Testis (tissue), 5 donors: ENCODE measurements at places on chromosomes 4 and X.
A peak's percentile ranks its signal among the peaks of the same experiment; 100 is the strongest.

DNA sequence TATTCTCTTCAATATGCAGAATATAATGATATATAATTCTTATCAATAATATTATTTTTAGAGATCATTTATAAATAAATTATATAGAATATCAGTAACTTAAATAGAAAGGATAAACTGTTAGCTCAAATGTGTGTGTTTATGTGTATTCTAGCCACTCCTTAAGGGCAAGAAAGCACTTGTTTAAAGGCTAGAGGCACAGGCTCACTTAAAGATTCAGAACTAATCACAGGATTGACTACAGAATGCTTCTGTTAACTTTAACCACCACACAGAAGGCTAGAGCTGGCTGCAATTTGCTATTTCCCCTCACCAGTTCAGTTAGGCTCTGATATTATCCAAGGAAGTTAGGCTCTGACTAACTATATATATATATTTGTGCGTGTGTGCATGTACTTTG is 69.6 kb downstream of the TBCK start:
- DNase-seq, result no peak

GRCh38 chr4:90982813-90983212 is 855.6 kb downstream of the CCSER1 start:
- no peak for DNase-seq

DNA sequence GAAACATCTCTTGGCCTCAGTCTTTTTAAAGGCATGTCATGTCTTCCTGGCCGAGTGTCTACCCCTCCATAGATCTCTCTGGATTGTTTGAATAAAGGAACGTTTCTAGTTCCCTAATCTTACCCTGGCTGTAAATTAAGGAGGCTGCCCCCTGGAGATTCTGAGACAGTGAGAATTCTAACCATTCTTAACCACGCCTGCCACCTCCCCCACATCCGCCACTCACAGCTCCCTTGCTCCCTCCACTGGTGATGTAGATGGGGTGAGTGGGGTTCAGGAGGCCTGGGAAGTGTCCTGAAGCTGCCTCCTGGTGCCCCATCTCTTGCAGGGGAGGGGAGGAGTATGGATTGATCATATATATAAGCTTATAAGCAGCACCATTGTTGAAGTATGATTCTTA is 48.0 kb upstream of the TRIM2 start:
- no peak for DNase-seq

DNA sequence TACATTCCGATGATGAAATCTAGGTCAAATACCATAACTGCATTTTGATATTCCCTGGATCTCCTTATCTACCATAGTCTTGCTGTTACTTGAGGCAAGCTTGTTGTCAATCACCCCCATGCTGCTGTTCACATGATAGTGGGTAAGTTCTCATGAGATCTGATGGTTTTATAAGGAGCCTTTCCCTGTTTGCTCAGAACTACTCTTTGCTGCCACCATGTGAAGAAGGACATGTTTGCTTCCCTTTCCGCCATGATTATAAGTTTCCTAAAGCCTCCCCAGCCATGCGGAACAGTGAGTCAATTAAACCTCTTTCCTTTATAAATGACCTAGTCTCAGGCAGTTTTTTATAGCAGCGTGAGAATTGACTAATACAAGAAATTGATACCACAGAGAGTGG is 432.0 kb downstream of the GLUD2 start:
- DNase-seq, result no peak

- DNase-seq, result no peak
Observed at GRCh38 chr4:138927072-138927471, 88.5 kb upstream of the NOCT start.

DNA sequence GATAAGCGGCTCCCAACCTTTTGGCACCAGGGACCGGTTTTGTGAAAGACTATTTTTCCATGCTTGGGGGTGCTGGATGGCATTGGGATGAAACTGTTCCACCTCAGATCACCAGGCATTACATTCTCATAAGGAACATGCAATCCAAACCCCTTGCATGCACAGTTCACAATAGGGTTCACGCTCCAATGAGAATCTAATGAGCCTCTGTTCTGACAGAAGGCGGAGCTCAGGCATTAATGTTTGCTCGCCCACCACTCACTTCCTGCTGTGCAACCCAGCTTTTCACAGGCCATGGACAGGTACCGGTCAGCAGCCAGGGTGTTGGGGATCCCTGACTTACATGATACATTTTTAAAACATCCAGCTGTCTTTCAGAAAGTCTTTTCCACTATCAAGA is 187.3 kb downstream of the SLC39A8 start:
- no peak for DNase-seq

DNA sequence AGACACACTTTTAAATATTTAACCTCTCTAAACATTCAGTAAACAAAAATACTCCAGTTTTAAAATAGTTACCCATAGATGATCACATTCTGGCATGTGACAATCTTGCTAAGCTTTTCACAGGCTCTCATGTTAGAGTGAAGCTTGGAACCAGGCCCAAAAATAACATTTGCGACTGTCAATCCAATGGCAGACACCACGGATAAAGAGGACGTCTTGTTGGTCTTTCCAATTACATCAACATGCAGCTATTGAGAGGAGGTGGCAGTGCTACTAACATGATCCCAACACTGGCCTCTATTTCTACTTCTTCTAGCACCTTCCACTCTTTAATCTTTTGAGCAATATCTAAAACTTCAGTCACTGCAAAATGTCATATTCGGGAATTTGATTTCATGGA is 970.8 kb upstream of the TENM3 start:
- DNase-seq, result no peak

- no peak for DNase-seq
Observed at GRCh38 chr4:1723131-1723801, 1.9 kb downstream of the TACC3 start.

- peak; percentile 51 for DNase-seq
Observed at GRCh38 chr4:74671080-74671698, 123.1 kb downstream of the BTC start.

DNA sequence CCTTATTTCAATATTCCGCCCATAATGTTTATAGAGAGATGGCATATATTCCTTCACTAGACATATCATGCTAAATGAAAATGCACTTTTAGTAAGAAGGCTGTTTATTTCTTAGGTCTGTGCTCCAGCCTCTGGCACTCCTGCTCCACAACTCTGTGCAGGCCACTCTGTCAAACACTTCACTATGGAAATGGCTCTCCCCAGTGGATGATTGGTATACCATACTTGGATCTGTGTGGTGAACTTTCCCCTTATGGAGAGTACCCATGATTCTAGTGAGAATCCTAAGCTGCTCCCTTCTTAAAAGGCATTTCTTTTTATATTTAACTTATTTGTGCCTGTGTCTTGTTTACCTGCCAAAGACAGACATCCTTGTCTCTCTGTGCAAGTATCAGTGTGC is 480.1 kb upstream of the GALNT7 start:
- no peak for DNase-seq

DNA sequence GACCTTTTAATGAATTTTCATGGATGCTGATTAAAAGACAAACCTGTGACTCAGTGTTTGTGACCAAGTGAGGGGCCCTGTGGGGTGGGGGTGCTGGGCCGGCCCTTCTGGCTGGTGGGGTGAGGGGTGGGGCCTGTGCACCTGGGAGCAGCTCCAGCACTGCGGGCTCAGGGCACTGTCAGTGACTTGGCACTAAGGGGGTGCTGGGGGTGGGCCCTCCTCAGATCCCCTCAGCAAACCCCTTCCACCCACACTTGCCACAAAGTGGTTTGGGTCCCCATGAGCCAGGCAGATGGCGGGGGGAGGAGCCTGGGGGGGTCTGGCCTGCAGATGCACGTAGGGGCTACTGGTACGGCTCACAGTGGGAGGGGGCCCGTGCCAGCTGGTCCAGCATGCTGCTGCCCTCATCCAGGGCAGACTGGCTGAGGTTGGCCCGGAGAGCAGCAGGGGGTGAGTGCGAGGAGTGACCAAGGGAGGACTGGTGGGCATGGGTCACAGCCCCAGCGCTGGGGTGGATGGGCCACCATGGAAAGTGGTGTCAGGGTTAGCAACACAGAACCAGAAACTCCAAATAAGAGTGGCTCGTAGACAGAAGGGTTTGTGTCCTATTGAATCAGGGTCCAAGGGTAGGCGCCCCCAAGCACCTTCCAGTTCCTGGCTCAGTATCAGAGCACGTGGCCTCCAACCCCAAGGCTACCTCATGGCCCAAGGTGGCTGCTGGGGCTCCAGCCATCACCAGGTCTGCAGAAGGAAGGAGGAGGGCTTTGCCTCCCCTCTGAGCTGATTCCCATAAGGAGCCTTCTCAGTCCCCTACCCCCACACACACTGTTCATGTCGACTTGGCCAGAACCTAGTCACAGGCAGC is 10.1 kb downstream of the NKX1-1 start:
- no peak for DNase-seq

DNA sequence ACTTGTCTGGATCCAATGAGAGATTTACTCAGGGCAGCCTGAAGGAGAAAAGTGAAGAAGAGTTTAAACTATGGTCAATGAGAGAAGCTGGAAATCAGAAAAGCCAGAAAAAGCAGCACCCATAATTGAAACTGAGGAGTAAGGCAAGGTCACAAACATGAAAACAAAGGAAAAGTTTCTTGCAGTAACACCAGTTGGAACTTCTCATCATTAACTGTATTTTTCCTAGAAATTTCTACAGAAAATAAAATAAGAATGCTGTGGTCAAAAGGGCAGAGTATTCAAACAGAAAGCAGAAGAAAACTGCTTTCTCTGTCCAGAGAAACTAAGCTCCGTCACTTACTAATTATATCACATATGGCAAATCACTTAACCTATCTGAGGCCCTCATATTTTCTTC is 102.2 kb downstream of the OR13H1 start:
- DNase-seq, result no peak

- no peak for DNase-seq
Observed at GRCh38 chr4:48813964-48814363, 16.9 kb upstream of the OCIAD1 start.

GRCh38 chr4:56050625-56051024 is 101.9 kb downstream of the CEP135 start:
- DNase-seq, result no peak

GRCh38 chr4:8583655-8584025 is 3.4 kb downstream of the GPR78 start:
- DNase-seq, result no peak

DNA sequence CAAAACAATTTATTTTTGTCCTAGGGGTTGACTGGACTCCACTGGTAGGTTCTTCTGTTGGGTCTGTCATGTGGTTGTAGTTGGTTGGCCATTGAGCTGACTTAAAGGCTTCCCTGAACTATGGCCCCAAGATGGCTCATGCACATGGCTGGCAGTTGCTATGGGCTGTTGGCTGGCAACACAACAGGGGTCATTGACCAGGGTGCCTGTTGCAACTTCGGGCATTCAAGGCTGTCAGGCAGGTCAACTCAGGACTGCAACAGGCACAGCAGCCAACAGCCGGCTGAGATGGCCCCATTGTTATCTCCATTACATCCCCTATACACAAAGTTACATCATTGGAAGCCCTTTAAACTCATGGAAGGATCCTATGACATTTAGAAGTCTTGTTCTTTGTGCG is 109.7 kb upstream of the CPEB2 start:
- DNase-seq, result no peak

DNA sequence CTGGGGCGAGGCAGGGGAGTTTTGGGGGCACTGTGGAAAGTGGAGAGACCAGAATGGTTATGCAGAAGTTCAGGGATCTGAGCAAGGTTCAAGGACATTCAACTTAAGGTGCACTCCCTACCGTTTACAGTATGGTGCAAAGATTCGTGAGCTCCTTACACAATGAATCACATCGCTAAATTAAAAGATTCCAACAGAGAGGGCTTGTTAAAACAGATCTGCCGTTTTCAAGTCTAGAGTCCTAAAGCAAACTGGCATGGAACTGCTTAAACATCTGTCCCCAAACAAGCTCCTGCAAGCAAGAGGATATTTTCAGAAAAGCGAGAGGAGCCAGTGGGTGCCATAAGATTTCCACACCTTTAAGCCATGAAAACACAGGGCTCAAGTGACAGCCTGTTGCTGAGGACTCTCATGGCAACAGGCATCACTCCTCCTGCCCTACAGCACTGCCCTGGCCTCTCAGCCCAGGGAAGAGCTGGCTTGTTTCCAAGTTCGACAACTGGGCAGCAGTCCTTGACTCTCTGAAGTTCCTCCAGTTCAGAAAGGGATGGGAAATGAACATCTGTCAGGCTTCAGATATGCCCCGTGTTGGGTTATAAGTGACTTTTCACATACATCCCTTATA is 10.0 kb downstream of the FAM184B start:
- no peak for DNase-seq

DNA sequence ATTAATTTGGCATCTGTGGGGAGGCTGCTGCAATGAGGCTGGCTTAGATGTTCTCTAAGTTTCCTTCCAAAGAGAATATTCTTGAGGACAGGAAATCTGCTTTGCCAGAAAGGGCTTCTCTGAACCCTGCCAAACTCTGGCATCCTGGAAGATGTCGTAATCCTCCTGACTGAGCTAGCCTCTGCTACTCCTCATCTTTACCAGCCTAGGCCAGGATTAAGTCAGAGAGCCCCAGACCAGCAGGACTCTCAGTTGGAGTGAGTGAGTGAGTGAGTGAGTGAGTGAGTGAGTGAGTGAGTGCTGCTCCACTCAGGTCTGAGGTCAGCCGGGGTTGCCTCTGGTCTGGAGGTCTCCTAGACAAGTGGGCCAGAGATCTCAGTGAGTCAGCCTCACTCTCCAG is 104.9 kb upstream of the SOD3 start:
- DNase-seq, result no peak

DNA sequence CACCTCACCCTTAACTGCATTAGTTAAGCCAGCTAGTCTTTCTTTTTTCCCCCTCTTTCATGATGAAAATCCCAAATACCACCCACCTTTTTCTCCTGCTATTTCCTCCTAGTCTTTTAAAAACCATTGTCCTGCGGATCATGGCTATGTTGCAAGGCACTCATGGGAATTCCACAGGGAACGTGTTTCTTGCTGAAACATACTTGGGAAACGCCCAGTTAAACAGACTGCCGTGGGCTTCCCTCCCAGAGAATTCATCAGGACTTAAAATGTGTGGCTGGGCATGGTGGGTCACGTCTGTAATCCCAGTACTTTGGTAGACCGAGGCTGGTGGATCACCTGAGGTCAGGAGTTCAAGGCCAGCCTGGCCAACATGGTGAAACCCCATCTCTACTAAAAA is 32.2 kb downstream of the XG start:
- no peak for DNase-seq

DNA sequence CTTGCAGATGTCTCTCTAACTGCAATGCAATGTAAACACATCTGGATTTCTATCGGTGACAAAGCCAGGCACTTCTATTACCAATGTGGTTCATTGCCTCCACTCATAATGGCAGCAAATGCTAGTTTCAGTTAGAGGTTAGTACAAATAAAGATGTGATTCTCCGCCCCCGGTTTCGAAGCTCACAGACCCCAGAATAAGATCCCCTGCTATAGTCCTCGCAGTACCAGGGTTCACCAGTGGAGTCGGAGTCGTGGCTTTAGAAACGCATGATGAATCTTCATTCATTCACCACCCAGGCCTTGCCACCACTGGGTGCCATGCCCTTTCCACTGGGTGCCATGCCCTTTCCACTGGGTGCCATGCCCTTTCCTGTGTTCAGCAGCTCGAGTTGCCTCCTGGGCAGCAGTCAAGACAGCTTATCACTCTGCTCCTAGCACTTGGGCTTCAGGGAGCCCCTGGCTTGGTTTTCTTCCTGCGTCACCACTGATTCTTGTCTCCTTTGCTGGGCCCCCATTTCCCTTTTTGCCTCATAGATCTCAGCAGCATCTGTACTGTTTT is 3.5 kb upstream of the NAA10 start:
- no peak for DNase-seq

- no peak for DNase-seq
Observed at GRCh38 chrX:52363247-52363883, 5.5 kb upstream of the XAGE2 start.

- DNase-seq, result no peak
Observed at GRCh38 chr4:58767598-58767997, 1657.4 kb upstream of the IGFBP7 start.
